Activated T-cell treated with anti-CD3 and anti-CD28 coated beads, Interleukin-2, amount 50 U/mL, for 48 hours (primary cell): ENCODE measurements at places on chromosomes 3 and 15.

DNA sequence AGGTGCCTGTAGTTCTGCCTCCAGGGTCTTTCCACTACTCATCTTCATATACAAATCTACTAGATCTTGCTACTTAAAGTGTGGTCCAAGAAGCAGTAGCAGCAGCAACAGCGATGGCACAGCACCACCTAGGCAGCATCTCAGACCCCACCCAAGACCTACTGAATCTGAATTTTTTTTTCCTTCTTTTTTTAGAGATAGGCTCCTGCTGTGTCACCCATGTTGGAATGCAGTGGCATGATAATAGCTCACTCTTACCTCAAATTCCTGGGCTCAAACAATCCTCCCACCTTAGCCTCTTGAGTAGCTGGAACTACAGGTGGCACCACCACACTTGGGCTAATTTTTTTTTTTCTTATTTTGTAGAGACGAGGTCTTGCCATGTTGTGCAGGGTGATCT, 346.7 kb upstream of the TGFBR2 start:
- no peak for DNase-seq

- DNase-seq: no peak
Observed at GRCh38 chr15:76954744-76955143, 23.2 kb downstream of the RCN2 start.

GRCh38 chr3:154129625-154130024, 8.4 kb downstream of the ARHGEF26 start:
- DNase-seq: no peak

- DNase-seq: no peak
Observed at GRCh38 chr3:196012481-196012880, 69.4 kb downstream of the TFRC start.

DNA sequence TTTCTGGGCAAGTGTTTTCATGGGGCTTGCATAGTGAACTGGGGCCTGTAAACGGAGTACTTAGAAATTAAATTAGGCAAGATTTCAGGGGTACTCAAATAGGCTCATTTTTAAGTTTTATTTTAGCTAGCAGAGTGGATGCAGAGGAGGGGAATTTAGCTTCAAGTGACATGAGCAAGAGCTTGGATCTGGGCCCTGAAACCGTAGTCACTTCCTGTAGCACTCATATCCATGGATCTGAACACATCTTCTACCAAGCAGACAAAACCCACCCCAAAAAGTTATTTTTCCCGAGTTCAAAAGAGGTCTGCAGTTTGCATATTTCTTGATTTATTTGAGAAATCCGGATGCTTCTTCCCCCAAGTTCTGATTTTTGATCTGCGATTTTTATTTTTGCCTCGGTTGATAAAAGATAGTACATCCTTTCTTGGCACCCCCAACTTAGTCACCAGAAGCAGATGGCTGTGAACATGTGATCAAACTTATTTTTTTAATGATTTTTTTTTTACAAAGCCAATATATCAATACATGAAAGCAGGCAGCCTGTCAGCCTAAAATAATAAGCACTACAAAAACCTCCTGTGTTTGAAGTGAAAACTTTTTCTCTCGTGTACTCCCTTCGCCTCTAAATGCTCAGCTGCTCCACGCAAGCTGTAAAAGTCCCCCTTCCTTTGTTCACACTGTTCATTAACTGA, 36.6 kb upstream of the STT3B start:
- no peak for DNase-seq

DNA sequence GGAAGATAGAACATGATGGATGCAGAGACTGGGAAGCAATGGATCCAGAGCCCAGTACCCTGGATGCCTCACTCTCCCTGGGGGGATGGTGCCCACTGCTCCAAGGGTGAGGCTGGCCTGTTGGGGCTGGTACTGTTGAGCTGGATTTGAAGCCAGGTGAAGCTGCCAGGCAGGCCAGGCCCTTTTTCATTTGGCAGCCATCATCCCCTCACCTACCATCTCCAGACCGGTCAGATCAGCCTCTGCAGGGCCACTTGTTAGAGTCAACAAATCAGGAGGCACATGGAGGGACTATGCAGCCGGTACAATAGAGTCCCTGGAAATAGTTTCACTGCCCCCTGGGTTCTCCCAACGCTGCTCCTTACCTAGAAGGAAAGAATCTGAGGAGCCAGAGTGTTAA, 5.9 kb downstream of the MAPKAPK3 start:
- DNase-seq: no peak

DNA sequence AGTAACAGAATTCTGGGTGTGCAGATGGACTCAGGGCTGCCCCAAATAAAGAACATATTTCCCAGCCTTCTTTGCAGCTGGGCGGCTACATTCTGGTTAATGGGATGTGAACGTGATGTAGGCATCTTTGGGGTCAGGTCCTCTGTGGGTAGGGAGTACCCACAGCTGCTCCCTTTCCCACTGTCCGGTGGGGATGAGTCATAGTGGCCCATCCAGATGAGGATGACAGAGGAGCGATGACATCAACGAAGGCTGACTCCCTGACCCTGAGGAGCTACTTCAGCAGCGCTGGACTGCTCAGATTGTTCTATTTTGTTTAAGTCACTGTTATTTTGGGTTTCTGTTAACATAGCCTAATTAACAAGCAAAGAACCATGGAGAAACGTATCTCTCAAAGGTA, 38.0 kb downstream of the SRPRB start:
- no peak for DNase-seq

- DNase-seq: peak; percentile 81
Observed at GRCh38 chr3:14261229-14261628, 82.6 kb downstream of the LSM3 start.

- no peak for DNase-seq
Observed at GRCh38 chr3:17584066-17584465, 158.4 kb downstream of the TBC1D5 start.

DNA sequence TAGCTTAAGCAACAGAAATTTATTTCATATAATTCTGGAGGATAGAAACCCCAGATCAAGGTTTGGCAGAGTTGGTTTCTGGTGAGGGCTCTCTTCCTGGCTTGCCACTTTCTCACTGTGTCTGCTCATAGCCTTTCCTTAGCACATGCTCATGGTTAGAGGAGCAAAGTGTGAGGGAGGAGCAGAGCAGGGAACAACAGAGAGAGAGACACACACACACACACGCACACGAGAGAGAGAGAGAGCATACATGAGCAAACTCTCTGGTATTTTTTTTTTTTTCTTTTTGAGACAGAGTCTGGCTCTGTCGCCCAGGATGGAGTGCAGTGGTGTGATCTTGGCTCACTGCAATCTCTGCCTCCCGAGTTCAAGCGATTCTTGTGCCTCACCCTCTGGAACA, 36.8 kb upstream of the ZDHHC23 start:
- no peak for DNase-seq

GRCh38 chr15:68885070-68885469, 45.3 kb upstream of the SPESP1 start:
- no peak for DNase-seq

DNA sequence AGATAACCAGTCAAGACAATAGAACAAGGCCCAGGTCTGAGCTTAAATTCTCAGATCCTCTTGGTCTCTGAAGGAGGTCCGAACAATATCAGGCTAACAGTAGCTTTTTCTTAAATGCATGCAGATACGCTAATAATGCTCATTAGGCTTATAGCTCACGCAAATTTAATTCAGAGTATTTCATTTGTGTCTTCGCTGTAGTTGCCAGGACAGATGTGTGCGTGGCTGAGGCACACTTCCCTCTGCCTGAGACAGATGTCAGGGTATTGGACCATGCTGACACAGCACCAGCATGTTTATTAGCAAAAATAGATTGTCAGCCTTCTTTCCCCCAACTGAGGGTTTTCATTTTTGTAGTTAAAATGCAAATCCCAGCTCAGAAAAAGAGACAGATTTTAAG, 102.9 kb upstream of the BFSP2 start:
- no peak for DNase-seq

DNA sequence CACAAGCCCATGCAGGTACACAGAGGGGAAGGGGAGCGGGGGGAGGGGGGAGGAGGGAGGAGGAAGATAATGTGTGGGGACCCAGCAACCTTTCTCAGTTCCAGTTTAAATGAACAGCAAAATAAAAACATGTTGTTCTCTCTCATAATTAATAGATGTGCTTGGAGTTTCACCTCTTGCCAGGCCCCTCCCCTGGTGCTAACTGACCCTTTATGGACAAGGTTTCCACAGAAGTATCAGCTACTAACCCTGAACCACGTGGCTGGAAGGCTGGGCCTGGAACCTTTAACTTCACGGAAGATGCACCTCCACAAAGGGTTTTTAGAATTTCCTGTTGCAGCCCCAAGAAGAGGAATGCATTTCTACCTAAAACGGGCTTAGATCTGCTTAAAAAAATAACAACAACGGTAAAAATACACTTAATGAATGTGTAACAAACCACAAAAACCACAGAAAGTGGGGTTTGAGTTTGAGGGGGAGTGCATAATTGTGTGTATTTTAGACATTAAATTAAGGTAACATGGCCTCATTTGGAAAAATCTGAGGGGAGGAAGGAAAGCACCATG, 14.8 kb upstream of the SMAD3 start:
- no peak for DNase-seq

DNA sequence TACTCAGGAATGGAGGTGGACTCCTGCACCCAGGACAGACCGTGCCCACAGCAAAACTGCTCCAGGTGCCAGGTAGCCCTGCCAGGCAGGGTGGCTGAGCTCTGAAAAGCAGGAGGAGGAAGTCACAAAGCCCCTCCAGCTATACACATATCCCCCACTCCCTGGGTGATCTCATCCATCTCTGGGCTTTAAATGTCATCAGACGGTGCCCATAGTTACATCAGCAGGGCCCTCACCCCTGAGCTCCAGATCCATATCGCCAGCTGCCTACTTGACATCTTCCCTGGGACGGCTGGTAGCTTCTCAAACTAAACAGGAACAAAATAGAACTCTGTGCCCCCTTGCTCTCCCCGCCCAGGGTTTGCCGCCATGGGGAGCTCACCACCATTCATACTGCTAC, 87.7 kb downstream of the MEGF11 start:
- DNase-seq: no peak

DNA sequence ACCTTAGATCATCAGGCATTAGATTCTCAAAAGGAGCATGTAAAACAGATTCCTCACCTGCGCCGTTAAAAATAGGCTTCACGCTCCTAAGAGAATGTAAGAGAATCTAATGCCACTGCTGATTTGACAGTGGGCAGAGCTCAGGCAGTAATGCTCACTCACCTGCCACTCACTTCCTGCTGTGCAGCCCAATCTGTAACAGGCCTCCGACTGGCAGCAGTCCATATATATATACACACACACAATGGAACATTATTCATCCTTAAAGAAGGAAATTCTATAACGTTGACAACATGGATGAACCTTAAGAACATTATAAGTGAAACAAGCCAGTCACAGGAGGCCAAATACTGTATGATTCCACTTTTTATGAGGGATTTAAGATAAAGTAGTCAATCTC, 24.5 kb downstream of the ZNF148 start:
- DNase-seq: no peak

- no peak for DNase-seq
Observed at GRCh38 chr3:138842483-138843188, 7.9 kb upstream of the PIK3CB start.

DNA sequence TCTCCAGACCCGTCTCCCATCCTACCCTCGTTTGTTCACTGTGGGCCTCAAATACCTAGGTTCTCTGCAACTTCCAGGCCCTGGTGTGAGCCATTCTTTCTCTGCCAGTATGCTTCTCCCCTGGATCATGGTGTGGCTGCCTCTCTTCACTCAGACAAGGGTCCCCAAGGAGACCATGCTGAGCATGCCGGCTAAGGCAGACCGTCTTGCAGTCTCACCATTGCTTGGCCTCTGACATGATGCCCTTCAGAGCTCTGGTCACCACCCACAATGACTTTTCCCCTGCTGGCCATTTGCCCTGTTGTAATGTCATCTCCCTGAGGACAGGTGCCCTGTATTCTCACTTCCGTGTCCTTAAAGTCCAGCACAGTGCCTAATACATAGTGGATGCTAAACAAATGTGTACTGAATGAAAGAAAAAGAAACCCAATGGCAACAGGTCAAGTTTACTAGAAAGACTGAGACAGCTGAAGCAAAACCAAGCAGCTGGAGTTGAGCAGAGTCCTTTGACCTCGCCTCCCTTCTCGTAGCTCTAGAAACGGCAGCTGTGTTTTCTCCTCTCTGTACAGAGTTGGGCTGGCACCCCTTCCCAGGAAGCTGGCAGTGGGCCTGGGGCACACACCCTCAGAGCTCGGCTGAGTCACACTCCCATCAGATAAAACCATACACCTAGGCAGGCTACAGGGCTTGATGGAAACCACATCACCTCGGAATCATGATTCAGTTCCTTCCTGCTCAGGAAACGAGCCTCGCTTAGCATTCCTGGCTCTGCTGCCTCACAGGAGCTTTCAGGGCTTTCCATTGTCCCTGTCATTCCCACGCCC, 8.6 kb downstream of the TLR9 start:
- peak; percentile 68 for DNase-seq

DNA sequence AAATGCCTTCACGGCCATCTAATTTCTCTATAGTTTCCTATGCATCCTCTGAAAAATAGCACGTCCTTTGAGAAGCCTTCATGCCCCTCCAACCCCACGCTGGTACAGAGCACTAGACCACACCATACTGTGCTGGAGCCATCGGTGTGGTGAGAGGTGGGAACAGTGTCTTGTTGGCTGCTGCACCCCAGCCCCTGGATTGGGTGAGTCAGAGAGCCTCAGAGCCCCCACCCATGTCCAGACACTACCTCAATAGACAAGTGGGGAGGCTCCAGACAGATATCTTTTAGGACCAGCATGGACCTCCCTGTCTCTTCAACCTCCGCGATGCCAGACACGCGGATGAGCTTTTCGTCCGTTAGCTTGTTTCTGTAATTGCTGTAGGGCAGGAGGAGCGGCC, 12.1 kb upstream of the TGM5 start:
- no peak for DNase-seq

DNA sequence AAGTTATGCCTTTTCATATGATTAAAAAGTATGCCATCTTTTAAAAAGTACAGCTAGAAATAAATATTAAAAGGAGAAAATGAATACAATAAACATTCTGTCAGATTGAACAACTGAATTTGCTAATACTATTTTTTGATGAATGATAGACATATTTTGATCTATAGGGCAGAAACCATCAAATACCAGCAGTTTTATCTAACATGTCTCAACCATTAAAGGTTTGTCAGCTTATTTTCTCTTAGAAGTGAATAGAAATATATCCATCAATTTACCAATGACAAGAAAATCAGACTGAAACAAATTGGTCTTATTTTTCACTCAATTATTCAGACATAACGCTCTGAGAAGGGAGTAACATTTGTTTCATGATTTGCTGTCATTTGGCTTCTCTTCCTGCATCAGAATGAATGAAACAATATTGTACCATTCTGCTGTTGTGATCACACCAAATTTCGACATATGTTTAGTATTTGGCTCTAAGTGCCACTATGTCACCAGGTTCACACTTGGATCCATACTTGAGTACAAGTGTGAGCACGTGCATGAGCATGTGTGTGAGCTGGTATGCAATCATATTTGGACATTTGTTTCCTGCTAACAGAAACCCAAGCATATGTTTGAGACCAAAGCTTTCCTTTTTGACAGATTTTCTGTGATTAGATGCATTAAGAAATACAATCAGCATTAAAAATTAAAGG, 86.5 kb downstream of the THRB start:
- no peak for DNase-seq

DNA sequence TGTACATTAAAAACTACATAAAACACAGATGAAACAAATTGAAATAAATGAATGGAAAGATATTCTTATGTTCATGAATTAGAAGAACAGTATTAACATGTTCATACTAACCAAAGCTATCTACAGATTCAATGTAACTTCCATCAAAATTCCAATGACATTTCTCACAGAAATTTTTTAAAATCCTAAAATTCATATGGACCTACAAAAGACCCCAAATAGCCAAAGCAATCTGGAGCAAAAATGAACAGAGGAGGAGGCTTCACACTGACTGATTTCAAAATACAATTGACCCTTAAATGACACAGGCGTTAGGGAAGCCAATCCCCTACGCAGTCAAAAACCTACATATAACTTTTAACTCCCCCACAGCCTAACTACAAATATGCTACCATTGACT, 39.4 kb downstream of the KPNA1 start:
- DNase-seq: no peak
